ENCODE measurements at places on chromosomes 7 and 10. TPM values are rescaled to one million over a fixed set of nuclear protein-coding genes. Genes with fewer than 3 reads are reported as not detected.

Gene ENO4
- total RNA-seq = 0.43 TPM

Gene ZMIZ2
- total RNA-seq = 6.8 TPM

Gene IGFBP1
- total RNA-seq = 0.14 TPM

Gene ANKRD30A
- not detected for total RNA-seq

Gene CPA4
- total RNA-seq = 25.9 TPM

Gene NME8
- not detected for total RNA-seq

Gene PAX4
- total RNA-seq = not detected

Gene NACAD
- total RNA-seq = 0.83 TPM

Gene CPED1
- 40.5 TPM for total RNA-seq

Gene NEUROG3
- total RNA-seq = not detected

Gene SPDYE16
- not detected for total RNA-seq

Gene TMEM236
- under 0.01 TPM for total RNA-seq

Gene ANKRD61
- total RNA-seq = not detected

Gene VENTX
- total RNA-seq = not detected

Gene HECTD2
- total RNA-seq = 5.3 TPM

Gene SLC39A12
- total RNA-seq = not detected

Gene ZNF804B
- not detected for total RNA-seq

Gene FAM20C
- 66.7 TPM for total RNA-seq

Gene CPN1
- total RNA-seq = not detected

Gene PNLIP
- total RNA-seq = not detected

Gene TAS2R5
- total RNA-seq = 0.57 TPM

Gene VWA2
- not detected for total RNA-seq

Gene SLC18A3
- total RNA-seq = not detected

Gene KIAA1217
- total RNA-seq = 0.43 TPM

Gene GNAT3
- not detected for total RNA-seq

Gene ANKRD1
- total RNA-seq = 0.18 TPM

Gene OR2A42
- not detected for total RNA-seq

Gene GPC2
- 1.1 TPM for total RNA-seq

Gene HTR5A
- total RNA-seq = not detected

Gene ABCC2
- 1.6 TPM for total RNA-seq

Gene MRC1
- under 0.01 TPM for total RNA-seq

Gene TSPAN13
- total RNA-seq = 2.4 TPM

Gene TFAM
- total RNA-seq = 16.1 TPM

Gene ZNF679
- not detected for total RNA-seq

Gene AKR1C2
- 13.5 TPM for total RNA-seq

Gene CDC14C
- total RNA-seq = not detected

Gene ZNF716
- total RNA-seq = under 0.01 TPM

Gene ABCF2
- total RNA-seq = 62.2 TPM

Gene BAIAP2L1
- 1.4 TPM for total RNA-seq

Gene PDE1C
- total RNA-seq = 0.92 TPM

Gene PKD2L1
- total RNA-seq = not detected

Gene CPA1
- 0.09 TPM for total RNA-seq
